Right lobe of liver (tissue), 6 donors: ENCODE measurements at places on chromosomes 7 and 10. TPM values are rescaled to one million over a fixed set of nuclear protein-coding genes. Genes with fewer than 3 reads are reported as not detected.

Gene CYTH3
- 3.0 TPM for total RNA-seq

Gene MMRN2
- 6.2 TPM for total RNA-seq

Gene CTTNBP2
- 2.3 TPM for total RNA-seq

Gene SHTN1
- 32.4 TPM for total RNA-seq

Gene PLXNA4
- total RNA-seq = 0.29 TPM

Gene PARG
- 10.1 TPM for total RNA-seq

Gene VSTM4
- 2.2 TPM for total RNA-seq

Gene NPVF
- total RNA-seq = not detected

Gene RGS10
- 5.2 TPM for total RNA-seq

Gene NRCAM
- 1.9 TPM for total RNA-seq

Gene ANKRD30A
- not detected for total RNA-seq

Gene UMAD1
- total RNA-seq = 8.9 TPM

Gene C7orf33
- total RNA-seq = not detected

Gene ASB10
- total RNA-seq = not detected

Gene RELN
- 35.7 TPM for total RNA-seq

Gene PARP12
- 21.2 TPM for total RNA-seq

DNA sequence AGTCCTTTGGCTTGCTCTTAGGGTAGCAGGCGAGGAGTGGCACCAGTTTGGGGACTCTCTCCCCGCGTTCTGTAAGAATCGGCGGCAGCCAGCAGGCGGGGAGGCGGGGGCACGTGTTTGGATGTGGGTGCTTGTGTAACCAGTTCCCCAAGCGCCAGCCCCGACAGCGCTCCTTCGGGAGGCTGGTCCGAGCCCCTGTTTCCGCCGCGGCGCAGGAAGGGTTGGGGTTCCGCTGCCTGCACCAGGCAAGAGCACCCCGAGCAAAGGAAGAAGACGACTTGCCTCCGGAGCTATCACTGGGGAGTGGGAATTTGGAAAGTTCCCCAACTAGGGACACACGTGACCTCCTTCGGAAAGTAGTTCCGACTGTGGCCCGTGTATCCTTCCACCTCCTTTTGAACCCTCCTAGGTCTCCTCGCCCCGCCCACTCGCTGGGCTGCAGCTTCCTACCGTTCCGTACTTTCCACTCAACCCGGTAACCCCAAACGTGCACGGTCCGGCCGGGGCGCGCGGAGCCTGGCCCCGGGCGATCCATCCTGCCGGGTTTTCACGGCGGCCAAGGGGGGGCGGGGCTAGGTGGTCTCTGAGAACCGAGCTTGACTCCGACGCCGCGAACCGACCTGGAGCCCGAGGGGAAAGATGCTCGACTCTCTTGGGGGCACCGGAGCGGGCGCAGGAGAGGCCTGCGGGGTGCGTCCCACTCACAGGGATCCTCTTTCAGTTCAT lies 1.2 kb downstream of the KLLN start:
- DNase-seq = peak; percentile 97

- no peak for DNase-seq
Observed at GRCh38 chr10:133458710-133459453, 5.1 kb downstream of the SCART1 start.

DNA sequence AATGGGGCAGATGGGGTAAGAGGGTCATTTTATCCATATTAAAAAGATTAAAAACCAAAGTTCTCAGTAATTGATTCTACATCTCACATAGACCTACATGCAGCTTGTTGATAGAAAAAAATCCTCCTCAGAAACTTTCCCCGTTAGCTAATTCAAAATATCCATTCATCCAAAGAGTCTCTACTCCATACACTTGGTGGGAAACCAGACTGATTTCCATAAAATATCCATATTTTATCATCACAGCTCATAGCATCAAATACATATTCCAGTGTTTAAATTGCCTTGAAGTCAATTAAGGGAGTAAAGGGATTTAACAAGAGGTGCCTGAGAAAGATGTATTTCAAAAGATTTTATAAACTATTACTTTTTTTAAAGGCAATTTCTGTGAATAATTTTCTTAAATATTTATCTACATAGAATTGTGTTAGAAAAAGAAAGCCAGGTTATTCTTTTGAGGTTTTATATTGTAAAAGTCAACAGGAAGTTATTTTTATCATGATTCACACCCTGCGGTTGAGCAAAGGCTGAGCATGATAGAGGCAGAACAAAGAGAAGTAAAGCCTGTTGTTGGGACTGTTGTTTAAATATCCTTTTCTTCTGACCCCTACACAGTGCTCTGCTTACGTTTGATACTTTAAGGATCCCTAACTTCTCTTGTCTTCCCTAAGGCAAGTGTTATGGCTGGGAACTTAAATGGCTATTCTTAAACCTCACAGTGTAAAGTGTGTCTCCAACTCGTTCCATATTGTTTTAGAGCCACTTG lies 266.7 kb downstream of the PRKG1 start:
- DNase-seq = no peak

DNA sequence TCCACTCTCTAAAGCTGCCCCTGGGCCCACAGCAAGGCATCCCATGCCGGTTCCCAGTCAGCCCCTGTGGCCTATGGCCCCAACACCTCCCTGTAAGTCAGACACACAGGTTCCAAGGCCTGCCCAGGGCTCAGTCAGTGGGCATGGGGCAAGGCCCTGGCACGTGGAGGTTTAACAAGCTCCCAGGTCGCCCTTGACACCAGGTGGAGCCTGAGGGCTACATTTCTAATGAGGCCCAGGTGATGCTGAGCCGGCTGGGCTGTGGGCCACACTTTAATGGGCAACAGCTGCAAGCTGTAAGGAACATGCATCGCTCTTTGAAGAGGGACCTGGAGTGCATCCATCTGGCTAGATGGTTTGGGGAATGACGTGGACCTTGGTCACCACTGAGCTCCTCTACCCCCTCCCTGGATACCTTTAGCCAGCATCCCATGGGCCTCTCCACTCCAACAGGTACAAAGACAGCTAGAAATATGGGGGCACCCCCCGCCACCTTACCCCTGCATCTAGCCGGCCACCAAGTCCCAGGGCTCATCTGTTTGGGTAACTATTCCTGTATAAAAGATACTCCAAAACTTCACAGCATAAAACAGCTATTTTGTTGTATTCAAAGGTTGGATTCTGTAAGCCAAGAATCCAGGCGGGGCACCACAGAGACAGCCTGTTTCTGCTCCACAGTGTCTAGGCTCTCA lies 122.5 kb downstream of the OAT start:
- DNase-seq = peak; percentile 44

GRCh38 chr10:94186722-94187121 lies 176.0 kb downstream of the NOC3L start:
- no peak for DNase-seq

GRCh38 chr7:153423210-153423590 lies 629.0 kb upstream of the DPP6 start:
- no peak for DNase-seq

- no peak for DNase-seq
Observed at GRCh38 chr7:142626420-142627035, 122.7 kb upstream of the PRSS1 start.

GRCh38 chr7:24907311-24907886 lies 72.6 kb downstream of the OSBPL3 start:
- no peak for DNase-seq

DNA sequence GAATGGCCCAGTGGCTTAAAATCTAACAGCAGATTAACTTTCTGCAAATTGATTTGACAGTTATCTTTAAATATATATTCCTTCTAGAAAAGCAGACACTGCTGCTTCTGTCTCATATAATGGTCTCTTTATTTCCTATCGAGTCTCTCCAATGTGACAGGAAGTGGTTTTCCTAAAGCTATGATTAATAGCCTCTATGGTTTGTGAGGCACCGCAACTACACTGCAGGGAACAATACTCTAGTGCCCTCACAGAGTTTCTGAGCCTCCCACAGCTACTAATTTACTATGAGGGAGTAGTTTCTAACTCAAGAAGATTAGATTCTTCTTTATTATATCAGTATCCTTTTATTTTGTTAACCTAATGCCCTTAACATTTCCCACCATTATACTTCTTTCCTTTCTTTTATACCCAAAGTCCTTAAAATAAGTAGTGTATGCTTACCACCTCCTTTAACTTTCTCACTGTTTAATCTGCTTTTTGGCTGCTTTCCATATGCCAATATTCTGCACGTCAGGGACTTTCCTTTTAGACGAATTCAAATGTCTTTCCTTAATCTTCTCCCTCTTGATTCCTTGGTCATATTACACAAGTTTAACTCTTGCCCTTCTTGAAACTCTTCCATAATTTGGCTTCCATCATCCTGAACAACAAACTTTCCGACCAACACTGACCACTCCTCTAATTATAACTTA lies 23.8 kb upstream of the AHR start:
- DNase-seq = no peak

GRCh38 chr10:10938676-10939075 lies 79.0 kb upstream of the CELF2 start:
- no peak for DNase-seq

- DNase-seq = no peak
Observed at GRCh38 chr7:132145466-132145865, 430.8 kb downstream of the PLXNA4 start.

DNA sequence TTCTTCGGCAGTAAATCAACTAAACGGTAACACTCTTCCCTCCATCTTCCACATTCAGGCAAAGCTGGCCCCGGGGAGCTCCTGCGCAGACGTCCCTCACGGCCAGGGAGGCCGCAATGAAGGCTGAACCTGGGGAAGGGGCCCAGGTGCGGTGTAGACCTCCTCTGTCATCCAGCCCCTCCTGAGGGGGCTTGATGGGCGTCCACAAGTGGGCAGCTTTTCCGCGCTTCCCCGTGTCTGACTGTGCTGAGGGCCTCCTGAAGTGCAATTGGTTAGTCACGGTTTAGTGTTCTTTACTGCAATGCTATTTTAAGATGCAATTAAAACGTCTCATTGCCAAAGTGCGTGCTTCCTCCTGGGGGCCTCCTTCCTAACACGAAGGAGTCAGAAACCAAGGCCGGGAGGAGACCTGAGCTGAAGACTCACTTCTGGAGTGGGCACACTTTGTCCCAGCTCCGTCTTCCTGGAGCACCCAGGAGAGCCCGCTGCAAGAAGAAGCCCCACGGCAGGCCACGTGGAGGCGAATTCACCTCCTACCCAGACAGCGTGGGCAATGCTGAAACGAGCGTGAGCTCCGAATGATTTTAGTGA lies 173.3 kb downstream of the ELFN1 start:
- DNase-seq = peak; percentile 11

DNA sequence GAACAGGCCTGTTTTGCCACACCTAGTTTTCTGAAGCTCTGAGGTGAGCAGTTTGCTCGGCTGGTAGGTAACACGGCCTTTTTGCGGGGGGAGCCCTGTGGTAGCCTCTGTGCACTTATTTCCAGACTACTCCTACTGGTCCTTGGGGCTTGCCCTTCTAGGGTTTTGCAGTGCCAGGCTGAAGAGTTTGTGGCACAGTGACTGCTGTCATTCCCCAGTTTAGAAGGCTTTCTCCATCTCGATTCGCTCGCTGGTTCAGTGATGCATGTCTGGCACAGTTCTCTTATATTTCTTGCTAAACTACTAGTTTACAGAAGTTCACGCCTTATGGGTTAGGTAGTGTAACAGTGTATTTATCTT lies 711 bp downstream of the KIF20B start:
- DNase-seq = no peak

GRCh38 chr10:56943221-56943755 lies 582.2 kb upstream of the ZWINT start:
- no peak for DNase-seq

- DNase-seq = no peak
Observed at GRCh38 chr7:51366930-51367613, 50.5 kb upstream of the COBL start.

DNA sequence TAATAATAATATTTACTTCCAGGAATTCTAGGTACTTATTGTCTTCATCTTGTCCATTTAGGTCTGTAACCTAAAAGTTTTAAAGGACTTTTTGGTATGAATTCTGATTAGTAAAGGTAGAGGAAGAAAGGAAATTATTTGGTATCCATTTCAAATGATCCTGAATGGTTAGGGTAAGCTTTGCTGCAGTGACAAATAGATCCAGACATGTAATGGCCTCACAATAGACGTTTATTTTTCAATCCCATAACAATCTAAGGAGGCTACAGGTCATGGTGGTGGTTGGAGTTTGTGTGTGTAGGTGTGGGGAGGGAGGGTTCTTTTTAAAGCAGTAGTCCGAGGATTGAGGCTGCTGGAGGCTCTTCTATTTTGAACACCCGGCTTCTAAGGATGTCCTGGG lies 5.3 kb downstream of the FBH1 start:
- DNase-seq = no peak

- DNase-seq = peak; percentile 58
Observed at GRCh38 chr10:46555713-46556514, 544 bp downstream of the GPRIN2 start.

- DNase-seq = no peak
Observed at GRCh38 chr7:81308643-81309322, 389.9 kb upstream of the SEMA3C start.

DNA sequence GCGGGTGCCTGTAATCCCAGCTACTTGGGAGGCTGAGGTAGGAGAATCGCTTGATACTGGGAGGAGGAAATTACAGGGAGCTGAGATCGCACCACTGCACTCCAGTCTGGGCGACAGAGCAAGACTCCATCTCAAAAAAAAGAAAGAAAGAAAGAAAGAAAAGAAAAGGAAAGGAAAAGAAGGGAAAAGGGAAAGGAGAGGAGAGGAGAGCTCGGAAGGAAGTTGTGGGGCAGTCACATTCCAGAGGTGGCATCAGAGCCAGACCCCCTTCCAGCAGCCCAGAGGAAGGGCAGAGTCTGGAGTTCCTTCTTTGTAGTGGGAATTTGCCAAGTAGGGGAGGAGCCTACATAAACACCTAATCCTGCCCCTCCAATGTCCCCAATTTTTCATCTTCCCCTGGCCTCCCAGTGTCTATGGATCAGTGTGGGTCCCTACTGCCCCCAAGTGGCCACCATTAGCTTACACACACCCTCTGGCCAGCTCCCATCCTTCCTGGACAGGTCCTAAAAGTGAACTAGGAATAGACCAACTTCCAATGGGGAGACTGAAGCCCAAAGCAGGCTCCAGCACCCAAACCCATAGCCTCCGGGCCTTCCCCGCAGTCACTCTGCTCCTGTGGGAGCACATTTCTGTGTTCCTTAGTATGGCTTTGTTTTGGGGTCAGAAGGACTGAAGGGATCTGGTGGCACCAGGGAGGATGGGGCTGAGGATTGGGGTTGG lies 39.6 kb upstream of the HSPB1 start:
- peak; percentile 61 for DNase-seq

DNA sequence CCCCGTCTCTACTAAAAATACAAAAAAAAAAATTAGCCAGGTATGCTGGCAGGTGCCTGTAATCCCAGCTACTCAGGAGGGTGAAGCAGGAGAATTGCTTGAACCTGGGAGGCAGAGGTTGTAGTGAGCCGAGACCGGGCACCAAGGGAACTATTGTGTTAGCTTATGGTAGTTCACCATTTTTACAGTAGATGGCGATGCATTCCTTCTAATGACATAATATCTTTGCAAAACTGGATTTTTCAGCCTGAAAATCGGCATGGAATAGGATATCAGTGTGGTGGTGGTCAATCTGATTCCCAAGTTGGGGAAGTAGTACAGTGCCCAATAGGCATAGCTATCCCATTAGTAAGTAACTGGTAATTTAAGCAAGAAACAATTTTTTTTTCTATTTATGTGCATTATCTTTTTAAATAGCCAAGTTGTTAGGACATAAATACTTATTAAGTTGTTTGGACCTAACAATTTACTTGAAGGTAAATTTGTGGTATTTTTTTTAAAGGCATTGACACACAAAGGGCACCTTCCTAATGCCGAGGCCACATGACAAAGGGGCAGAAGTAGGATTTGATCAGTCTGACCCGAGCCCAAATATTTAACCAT lies 17.6 kb upstream of the IMPDH1 start:
- DNase-seq = no peak

- no peak for DNase-seq
Observed at GRCh38 chr10:113041324-113041723, 91.3 kb downstream of the TCF7L2 start.
